Muscle of arm (tissue), 14 donors: ENCODE measurements at places on chromosomes 3 and 15.

GRCh38 chr3:43425829-43426228 is 139.5 kb downstream of the SNRK start:
- no peak for DNase-seq

DNA sequence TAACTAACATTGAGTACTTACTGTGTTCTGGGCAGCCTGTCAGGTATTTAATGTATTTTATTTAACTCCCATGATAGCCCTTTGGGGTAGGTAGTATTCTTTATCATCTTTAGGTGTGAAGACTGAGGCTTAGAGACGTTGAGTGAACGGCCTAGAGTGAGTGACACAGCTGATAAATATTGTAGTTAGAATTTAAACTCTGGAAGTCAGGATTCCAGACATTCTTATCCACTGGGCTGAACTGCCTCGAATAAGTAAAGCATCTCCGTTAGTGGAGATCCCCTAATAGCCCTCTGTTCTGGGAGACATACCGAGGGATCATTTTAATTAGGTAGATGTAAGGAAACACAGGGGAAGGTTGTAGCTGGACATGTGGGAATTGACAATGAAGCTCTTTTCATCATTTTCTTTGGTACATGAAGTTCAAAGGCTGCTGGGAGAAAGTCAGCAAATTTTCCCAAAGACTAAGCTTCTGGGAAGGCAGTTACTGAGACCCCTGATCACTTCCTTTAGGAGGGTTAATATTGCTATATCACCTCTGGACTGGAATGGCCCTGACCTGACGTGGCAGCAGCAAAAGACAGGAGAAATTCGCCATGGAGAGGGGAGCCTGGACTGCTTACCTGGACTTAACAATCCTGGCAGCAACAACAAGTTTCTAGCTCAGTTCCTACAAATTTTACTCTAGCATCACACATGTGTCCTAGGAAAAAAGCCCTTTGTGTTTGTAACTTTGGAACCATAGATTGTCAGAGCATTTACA is 11.7 kb upstream of the PDCD6IP start:
- DNase-seq: no peak

DNA sequence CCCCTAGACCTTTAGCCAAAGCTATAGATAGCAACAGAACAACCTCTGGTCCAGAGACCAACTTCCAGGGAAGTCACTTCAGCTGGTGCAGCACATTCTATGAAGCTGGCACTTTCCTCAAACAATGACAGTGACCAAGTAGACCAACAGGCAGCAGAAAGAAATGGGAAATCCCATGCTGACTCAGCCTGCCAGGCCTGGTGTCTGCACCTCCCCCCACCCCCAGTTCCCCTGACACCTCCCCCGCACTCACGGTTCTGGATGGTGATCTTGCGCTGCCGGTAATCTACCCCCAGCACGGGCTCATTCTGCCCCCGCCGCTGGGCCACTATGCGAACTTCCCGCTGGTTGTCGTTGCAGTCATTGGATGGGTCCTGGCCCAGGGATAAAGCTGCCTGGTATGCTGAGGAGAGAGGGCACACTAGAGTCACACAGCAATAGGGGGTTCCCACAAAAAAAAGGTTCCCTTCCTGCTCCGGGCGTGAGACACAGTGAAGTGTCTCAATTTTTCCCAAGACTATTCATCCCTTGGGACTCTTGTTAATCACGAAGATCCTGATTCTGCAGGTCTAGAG is 17.0 kb downstream of the ILDR1 start:
- no peak for DNase-seq

GRCh38 chr15:55990516-55990915 is 2.9 kb downstream of the NEDD4 start:
- no peak for DNase-seq

DNA sequence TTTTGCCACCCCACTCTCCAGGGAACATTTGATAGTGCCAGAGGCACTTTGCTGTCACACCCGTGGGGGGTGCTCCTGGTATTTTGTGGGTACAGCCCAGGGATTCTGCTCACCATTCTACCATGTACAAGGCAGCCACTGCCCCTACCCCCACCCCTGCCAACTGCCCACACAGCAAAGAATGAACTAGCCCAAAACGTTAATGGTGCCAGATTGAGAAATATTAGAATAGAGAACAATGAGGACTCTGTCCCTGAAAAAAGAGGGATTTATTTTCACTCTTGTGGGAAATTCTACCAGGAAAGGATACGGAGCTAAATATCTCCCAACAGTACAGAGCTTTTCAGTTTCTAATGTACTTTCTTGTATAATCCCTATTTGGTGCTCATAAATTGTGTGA is 154.5 kb upstream of the SUCLG2 start:
- no peak for DNase-seq

DNA sequence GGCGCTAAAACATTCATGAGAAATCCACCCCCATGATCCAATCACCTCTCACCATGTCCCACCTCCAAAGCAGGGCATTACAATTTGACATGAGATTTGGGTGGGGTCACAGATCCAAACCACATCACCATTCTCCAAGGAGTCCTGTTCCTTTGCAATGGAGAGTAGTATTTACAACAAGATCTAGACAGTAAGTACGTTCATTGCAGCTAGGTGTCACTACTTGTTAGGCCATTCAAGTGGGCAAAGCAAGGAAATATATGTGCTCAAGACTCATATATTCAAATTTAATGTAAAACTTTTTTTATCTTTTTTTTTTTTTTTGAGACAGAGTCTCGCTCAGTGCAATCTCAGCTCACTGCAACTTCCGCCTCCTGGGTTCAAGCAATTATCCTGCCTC is 79.3 kb downstream of the AQP9 start:
- no peak for DNase-seq

DNA sequence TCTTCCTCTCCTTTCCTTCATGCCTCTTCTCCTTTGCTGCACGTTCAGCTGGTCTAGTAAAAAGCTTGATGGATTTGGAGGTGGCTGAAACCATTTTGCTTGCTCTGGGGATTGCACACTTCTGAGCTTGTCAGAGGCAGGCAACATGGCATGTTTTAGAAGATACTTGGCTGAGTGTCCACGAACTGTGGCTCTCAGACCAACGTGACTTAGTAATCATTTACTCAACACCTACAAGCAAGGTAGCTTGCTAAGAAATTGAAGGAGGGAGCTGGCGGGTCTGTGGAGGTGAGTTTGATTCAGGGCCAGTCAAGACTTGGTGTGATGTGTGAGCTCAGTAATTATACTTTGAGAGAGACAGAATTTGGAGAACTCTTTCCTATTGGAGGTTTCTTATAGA is 196.0 kb downstream of the LPP start:
- DNase-seq: no peak
